Skeletal muscle cell (primary cell): ENCODE measurements at places on chromosomes 1 and 21.

- no peak for DNase-seq
Measured at GRCh38 chr1:17260738-17261137, 11.8 kb downstream of the PADI3 start.

DNA sequence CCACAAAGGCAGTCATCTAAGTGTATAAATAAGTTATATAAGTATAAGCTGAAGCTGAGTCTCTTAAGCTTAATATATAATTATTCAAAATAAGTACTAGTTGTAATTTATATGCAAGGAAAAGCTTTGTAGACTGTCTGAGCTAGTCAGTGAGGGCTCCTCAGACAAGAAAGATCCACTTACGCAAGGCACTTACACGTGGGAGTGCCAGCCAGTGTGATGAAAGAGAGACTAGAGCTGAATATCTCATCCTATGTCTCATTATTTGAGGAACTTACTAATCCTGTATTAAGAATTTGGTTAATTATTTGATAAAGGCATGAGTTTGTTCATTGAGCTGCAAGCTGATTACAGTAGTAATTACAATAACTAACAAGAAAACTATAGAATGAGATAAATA is 146.9 kb downstream of the PDE4B start:
- DNase-seq: no peak

DNA sequence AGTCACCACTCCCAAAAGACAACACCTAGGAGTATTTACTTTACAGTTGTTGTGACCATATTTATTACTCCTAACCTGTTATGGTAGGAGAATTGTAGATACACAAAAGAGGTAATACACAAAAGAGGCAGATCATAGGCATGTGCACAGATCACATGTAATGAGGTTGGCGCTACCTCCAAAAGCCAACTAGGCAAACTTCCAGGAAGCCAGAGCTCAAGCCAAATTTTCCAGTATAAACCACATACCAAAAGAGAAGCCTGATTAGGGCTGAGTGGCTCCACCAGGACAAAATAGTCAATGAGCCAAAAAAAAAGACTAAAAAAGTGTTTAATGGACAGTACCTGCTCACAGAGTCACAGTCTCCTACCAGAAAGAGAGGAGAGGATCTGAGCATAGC is 195.0 kb upstream of the PBX1 start:
- no peak for DNase-seq

GRCh38 chr1:76335882-76336281 is 261.3 kb downstream of the ST6GALNAC3 start:
- DNase-seq: peak; percentile 25

GRCh38 chr1:213035573-213035972 is 15.5 kb upstream of the RPS6KC1 start:
- DNase-seq: no peak

DNA sequence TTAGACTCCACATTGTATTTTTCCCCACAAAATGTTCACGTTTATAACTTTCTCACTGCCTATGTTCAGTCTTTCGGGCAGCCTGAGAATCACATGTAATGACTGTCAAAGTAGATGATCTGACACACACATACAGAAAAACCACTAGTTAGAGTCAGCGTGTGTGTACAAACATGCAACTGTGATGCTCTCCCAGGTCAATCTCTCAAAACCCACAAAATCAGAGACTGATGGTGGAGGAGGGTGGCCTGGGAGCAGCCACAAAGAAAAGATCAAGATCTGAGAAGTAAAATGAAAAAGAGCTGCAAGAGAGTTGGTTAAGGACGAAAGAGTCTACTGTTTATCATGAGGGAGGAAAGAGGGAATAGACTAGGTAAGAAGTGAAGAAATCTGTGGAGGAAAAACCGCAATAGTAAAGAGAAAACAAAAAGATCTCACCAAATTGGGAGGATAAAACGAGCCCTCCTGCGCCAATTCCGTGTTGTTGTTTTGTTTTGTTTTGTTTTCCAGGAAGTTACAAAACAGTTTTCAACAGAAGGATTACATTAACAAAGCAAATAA is 2.3 kb downstream of the EGLN1 start:
- no peak for DNase-seq

- no peak for DNase-seq
Measured at GRCh38 chr21:44888581-44889550, 15.4 kb upstream of the PTTG1IP start.

DNA sequence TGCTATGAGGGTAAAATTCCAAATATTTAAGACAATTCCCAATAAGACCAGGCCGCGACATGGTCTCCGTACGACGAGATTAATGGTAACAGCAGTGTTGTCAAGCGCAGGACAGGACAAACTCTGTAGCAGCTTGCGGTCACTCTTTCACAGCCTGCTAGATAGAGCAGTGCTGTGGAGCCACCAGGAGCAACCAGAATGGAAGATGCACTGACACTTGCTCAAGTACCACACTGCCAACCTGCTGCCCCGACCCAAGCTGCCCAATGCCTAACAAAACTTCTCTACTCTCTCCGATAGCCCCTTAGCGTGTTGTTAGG is 636 bp downstream of the WARS2 start:
- DNase-seq: no peak

DNA sequence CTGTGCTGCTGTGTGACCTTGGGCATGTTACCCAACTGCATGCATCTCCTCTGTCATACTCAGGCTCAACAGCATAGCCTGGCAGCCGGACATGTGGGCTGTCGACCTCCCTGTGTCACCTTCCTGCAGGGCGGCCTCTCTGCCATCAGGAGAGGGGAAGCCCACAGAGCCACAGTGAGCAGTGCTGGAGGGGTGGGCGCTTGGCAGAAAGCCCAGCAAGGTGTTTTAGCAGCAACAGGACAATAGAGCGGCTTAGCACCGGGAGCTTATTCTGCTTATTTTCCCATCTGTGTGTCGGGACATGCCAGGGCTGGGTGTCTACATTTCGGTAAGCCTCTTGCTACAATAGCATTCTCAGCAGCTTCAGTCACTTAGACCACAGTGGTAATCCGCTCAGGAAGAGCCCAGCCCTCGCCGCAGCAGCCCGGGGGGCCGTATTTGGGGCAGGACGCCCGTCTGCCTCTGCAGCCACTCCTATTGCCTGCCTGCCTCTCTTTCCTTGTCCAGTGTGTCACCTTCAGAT is 22.8 kb upstream of the CDK18 start:
- DNase-seq: no peak

DNA sequence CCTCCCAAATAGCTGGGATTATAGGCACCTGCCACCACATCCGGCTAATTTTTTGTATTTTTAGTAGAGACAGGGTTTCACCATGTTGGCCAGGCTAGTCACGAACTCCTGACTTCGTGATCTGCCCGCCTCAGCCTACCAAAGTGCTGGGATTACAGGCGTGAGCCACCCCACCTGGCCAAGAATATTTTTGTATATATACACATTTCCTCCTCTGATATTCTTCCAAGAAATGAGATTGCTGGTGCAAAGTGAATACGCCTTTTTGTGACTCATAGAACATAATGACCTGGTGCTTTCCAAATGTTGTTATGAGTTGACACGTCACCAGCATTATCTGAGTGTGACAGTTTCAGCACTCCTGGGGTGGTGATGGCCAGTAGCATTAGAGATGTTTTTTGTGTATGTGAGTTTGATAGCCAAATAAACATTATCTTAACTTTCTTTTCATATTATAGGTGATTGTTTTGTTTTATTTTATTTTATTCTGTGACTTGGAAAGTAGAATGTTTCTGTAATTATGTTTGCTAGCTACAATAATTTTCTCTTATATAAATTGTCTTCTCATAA is 54.9 kb downstream of the KCNK1 start:
- peak; percentile 7 for DNase-seq

- no peak for DNase-seq
Measured at GRCh38 chr1:20867062-20867461, 80.0 kb upstream of the HP1BP3 start.

- peak; percentile 32 for DNase-seq
Measured at GRCh38 chr1:204647114-204647804, 38.3 kb downstream of the LRRN2 start.

- no peak for DNase-seq
Measured at GRCh38 chr1:53543130-53543777, 84.1 kb downstream of the DMRTB1 start.

DNA sequence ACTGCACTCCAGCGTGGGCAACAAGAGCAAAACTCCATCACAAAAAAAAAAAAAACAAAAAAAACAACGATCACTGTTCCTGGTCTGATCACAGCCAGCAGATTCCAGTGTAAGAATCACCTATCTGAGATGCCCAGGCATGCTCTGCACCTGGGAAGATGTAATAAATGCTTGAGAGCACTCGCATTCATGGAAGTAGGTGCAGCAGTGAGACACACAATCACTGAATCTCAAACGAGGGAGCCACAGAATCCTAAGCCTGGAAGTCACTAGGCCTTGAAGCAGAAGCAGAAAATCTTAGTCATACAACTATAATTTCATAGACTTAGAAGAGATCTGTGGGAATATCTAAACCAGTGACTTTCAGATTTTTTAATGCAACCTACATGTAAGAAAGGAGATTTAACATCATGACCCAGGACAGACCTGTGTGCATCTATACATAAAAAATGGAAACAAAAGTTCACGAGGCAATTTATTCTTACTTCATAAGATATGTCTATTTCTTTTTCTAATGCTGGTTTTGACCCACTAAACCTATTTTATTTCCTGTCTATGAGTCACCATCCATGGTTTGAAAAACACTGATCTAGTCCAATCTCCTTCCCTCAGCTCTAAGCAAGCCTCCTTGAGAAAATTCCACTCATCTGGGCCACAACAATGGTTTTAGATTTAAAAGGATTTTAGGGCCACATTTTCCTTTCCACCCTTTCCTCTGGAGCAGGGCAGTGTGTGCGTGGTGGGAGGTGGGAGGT is 30.4 kb downstream of the RIMS3 start:
- DNase-seq: no peak

DNA sequence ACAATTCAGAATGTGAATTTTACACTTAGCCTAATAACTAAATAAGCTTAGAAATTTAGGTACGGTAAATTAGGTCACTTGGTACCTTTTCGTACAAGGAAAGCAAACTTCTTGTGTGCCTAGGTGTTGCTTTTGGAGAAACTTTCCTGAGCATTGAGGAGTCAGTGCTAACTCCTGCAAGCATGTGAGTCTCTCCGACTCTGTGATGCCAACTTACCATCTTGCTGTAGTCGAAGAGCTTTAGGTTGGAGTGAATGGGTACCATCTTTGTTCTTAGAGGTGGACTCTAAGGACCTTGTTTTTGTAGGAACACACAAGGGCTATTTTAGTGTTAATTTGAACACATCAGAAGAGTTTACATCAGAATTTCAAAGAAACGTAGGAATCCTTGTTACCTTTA is 688.9 kb downstream of the USP25 start:
- DNase-seq: no peak

DNA sequence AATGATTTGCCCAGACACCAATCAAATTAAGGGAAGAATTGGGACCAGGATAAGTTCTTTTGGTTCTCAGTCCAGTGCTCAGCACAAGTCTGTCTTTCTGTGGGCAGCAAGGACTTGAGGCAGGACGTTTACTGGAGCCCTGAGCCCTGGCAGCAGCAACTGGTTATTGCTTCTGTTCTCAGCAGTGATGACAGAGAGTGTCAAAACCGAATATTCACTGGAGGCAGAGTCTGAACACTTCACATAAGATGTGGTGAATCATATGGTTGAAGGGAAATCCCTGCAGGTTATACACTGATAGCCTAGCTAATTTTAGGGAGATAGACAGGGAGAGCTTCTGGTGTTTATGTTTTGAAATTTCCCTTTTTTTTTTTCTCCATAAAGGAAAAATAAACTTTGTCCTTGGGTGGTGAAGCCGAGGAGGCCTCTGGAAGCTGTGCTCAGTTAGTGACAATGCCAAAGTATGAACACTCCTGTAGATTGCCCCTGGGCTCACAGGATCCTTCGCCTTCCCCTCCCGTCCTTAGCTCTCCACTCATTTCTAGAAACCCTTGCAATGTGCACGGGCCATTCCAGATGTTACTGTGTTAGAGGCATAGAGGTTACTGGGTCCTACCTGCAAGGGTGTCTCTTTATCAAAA is 26.3 kb upstream of the TSPAN2 start:
- DNase-seq: peak; percentile 27

DNA sequence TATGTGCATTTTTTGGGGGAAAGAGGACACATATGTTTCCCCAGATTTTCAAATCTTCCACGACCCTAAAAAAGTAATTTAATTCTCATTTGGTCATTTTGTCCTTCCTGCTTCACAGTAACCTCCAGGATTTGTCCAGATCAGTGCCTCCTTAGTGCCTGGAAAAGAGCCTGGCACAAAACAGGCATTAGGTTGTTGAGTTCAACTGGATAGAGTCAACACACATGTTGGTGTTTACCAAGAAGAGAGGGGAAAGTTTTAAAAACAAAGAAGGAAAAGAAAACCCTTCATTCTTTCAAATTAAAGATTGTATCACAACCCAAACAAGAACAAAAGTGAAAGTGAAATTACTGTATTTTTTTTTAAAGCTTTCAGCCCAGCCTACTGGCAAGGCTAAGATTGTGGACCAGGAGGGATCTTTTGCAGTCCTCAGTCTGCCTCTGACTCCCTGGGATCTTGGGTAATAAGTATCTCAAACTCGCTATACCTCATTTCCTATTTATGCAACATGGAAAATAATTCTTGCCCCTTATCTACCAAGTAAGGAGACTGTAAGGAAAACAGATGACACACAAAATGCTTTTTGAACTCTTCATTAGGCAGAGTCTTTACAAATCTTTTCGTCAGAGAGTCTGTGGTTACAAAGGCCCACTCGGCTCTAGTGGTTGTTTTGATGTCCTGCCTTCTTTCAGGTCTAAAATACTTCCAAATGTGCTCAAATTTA is 57.8 kb downstream of the ZNF281 start:
- DNase-seq: peak; percentile 86
